Panc1 (cell line): ENCODE measurements at places on chromosomes 1 and 21. TPM values are rescaled to one million over a fixed set of nuclear protein-coding genes. Genes with fewer than 3 reads are reported as not detected.

DNA sequence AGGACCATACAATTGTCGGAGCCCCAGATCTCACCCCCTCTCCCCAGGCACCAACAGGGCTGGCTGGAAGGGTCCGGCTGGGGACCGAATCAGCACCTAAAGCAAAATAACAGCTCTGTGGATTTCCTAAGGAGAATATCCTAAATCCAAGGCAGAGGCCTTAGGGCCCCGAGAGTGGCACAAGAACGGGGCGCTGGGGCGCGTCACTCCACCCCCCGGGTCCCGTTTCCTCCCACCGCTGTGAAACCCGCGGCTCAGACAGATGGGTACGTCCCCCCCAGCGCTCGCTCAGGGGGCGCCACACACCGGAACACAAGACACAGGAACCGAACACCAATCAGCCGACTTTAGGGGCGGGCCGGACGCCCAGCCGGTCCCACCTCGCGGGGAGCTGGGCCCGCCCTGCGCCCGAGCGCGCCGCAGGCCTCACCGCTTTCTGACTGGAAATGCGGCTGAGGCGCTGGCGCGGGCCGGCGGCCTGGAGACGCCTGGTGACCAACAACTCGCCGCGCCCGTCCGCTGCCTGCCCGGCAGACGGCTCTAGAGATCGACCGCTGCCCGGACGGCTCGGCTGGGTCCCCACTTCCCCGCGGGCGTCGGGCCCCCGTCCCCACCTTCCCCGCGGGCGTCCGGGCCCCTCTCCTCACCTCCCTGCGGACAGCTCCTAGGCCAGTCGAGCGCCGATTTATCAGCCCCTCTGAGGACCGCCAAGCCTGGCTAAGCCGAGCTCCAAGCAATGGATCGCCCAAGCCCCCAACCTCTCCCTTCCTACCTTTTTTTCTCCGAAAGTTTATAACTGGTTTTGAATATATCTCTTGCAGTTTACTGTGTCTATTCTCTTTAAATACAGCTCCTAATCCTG is at the start of gene HFM1:
TSS of gene HFM1 (minus strand) at position 687 of the 862 bp plus-strand sequence. CDS start 3,755 bp downstream, outside the sequence.
- no peak for DNase-seq

The S100A6 gene
- total RNA-seq: 1,986 TPM

DNA sequence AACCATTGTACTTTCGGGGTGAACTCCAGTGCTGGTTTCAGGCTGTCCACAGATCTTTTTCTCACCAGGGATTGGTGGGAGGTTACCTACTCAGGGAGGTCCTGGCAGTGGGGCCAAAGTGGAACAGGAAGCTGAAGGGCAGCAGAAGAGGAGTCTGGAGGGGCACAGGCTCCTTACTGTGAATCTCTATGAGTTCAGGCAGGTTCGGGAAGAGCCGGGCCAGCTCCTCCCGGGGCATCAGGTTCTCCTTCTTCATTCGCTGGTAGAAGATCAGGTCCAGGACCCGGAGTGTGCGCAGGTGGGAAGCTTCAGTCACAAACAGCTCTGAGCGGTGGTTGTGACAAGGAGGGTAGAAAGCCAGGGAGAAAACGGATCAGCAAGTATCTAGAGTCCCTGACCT is 26.7 kb downstream of the LRRC71 start:
- DNase-seq: no peak

The FAM3B gene
- not detected for total RNA-seq

DNA sequence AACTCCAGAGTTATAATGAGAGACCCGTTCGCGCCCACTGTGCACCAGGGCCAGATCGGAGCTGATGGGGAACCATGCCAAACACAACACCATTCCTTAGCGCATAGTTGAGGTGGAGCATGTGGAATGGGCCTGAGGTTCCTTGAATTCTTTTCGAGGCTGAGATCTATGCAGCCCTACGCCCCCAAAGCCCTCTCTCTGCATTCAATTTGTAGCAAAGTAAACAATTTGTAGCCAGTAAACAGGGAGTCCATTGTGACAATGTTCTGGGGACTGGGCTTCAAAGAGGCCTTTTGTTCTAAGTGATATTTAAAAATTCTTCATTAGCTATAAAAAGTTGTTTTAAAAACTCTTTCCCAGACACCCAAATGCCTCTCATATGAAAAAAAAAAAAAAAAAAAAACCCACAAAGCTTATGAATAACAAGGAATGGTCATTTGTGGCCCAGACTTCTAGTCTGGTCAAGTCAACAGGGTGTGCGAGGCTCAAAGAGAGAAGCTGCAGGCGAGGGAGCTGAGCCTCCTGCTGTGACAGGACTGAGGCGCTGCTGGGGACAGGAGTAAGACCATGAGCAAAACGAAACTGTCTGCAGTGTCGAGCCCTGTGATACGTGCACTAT is 30.6 kb upstream of the KCNE2 start:
- DNase-seq: no peak

DNA sequence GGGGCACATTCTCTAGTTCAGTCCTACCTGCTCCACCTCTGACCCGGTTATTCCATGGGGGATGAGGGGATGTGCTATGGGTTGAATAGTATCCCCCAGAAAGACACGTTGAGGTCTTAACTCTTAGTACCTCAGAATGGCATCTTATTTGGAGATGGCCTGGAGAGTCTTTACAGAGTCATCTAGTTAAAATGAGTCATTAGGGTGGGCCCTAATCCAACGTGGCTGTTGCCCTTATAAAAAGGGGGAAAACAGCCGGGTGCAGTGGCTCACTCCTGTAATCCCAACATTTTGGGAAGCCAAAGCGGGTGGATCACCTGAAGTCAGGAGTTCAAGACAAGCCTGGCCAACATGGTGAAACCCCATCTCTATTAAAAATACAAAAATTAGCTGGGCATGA is 5.7 kb downstream of the TMPRSS3 start:
- no peak for DNase-seq

DNA sequence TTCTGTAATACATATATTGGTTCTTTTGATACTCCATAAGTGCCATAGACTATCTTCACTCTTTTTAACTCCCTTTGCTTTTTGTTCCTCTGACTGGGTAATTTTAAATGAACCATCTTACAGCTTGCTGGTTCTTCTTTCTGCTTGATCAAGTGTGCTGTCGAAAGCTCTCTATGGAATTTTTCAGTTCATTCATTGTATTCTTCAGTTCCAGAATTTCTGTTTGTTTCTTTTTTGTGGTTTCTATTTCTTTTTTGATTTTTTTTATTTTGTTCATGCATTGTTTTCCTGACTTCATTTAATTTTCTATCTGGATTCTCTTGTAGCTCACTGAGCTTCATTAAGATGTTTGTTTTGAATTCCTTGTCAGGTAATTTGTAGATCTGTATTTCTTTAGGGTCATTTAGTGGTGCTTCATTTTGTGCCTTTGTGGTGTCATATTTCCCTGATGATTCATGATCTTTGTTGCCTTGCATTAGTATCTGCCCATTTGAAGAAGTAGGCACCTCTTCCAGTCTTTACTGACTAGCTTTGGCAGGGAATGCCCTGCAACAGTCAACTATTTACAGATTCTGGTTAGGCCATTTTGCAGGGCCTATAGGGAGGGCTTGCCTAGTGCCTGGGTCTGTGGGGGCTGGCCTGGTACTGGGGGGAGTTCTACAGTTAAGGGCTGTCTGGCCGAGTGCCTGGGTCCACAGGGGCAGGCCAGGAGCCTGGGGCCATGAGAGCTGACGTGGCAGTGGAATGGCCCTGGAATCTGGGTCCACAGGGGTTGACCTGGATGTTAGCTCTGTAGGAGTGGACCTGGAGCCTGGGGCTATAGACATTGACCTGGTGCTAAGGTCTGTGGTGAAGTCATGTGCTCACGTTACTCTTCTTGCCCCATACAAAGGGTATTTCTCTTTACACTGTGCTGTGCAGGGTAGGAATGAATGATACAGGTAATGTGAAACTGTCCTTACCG is 89.7 kb downstream of the MAGI3 start:
- no peak for DNase-seq
